ENCODE measurements at places on chromosomes 1 and 21.

DNA sequence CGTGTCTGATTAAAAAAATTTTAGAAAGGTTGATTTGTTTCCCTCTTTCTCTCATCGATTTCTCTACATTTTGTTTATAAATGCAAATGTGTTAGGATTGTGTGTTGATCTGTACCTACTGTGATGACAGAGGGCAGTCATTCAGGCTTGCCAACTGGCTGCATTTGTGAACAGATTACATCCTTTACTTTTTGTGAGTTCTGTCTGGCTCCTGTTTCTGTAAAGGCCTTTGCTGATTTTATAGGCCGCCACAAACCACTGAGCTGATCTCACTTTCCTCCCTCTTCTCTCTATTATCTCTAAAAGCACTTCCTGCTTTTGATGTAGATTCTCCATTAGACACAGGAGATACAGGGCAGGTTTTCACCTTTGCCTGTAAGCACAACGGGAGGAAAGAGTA, 106.8 kb downstream of the ESRRG start:
- no peak for DNase-seq
- no peaks in the 10 kb centered on the region for H3K4me1 ChIP-seq
- H3K27ac ChIP-seq: no peak overlapping the region

DNA sequence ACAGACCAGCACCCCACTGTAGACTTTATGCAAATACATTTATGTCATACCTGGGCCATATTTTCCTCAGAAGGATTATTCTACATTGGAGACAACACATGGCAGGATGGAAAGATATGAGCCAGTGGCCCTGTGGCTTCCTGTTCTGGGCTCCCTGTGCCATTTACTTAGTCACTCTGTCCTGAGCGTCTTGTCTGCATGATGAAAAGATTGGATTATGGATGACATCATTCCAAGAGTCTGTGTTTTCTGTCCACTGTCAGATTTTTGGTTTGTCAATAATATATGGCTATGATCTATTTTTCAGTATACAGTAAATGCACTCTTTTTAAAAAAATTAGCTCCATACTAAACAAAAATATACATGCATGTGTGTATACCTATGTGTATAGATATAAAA, 30.8 kb downstream of the IGSF5 start:
- H3K4me3 ChIP-seq: no peak overlapping the region
- no peaks in the 10 kb centered on the region for H3K4me1 ChIP-seq
- H3K36me3 ChIP-seq: no peaks in the 10 kb centered on the region
- H3K27me3 ChIP-seq: no peaks in the 10 kb centered on the region

DNA sequence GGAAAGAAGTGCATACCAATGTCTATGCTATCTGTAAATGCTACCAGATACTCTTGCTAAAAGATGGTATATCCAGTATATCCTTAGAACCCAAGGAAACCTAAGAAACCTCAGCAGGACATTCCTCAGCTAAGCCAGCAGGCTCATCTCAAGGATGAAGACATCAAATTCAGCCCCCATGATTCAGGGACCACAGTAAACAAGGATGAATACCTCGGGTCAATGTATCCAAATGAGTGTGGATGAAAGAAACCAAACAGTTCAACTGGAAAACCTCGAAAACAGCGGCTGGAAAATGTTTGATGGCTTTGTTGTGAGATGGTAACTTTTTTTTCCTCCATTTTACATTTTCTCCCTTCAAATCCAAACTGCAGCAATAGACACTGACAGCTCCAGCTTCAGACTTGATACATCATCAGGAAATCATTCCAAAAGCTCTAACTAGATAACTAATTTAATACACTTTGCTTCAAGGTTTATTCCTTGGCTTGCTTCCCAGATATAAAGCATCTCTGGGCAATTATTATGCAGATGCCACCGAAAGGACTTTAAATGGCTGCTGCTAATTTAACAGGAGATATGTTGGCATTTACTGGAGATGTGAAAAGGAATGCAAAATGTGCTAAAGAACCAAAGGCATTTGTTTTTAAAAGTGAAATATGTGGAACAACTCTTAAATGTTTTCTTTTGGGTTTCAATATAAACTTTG, 73.6 kb downstream of the SMYD2 start:
- peaks cover 6% of the 10 kb centered on the region for H3K27me3 ChIP-seq
- no peaks in the 10 kb centered on the region for H3K4me1 ChIP-seq
- no peaks in the 10 kb centered on the region for H3K36me3 ChIP-seq
- no peak overlapping the region for H3K27ac ChIP-seq
- no peak overlapping the region for H3K4me3 ChIP-seq

DNA sequence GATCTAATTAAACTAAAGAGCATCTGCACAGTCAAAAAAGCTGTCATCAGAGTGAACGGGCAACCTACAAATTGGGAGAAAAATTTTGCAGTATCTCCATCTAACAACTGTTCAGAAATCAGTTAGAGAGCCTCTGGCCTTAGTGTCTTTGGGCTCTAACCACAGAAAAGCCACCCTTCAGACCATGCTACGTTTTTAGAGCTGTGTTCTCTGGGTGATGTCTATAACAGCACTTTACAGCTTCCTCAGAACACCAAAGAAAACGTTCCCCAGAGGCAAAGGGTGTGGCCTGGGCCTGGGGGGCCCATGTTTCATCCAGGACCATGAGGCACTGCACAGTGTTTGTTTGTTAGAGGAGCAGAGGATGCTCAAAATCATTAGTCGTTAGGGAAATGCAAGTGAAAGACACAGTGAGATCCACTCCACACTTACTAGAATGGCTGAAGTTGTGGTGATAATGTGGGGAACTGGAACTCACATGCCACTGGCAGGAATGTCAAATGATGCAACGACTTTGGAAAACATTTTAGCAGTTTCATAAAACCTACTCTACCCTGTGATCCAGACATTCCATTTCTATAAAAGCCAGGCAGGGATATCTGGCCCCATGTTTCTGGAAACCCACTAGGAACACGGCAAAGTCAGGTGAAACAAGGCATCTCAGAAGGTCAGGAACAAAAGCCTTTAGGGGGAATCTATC, 250.4 kb upstream of the HOOK1 start:
- H3K27ac ChIP-seq: no peak overlapping the region
- H3K27me3 ChIP-seq: no peaks in the 10 kb centered on the region
- no peak overlapping the region for H3K4me3 ChIP-seq
- DNase-seq: no peak

- no peak for DNase-seq
- no peaks in the 10 kb centered on the region for H3K36me3 ChIP-seq
- H3K27me3 ChIP-seq: peaks cover 15% of the 10 kb centered on the region
- no peak overlapping the region for H3K4me3 ChIP-seq
These were observed 18.0 kb upstream of the PRKAA2 start for GRCh38 chr1:56627019-56627635.

DNA sequence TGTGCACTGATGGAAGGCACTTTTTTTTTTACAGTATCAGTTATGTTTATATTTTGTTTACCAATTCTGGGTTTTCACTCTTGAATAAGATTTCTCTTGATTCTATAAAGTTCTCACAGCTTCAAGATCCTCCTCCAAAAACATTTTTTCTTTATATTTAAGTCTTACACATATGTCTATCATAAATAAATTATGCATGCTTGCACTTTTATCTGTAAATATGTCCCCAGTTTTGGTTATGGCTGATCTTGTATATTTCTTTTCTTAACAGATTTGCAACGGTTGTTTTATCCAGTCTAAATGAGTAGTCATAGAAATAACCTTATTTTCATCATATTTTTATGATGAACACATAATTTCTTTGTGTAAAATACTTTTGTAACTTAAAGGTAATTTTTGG, 1456.5 kb downstream of the MRPL39 start:
- H3K4me3 ChIP-seq: no peak overlapping the region
- H3K4me1 ChIP-seq: no peaks in the 10 kb centered on the region
- H3K27me3 ChIP-seq: no peaks in the 10 kb centered on the region

DNA sequence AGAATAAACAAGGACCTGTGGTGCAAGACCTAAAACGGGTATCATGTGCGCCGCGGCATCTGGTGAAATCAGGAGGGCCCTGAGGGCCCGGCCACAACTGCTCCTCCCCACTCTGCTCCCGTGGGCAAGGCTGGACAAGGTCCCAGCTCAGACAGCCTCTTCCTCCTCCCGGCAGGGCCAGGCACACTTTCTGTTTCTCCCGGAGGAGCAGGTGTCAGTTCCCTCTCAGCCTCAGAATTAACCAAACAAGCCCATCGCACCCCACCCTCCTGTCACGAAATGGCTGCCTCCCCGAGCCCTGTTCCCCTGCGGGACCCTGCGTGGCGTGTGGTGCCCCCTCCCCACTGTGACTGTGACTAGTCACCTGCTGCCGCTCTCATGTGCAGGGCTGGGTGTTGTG, 15.2 kb downstream of the PTTG1IP start:
- peaks cover 82% of the 10 kb centered on the region for H3K36me3 ChIP-seq
- no peak overlapping the region for H3K4me3 ChIP-seq
- H3K27me3 ChIP-seq: no peaks in the 10 kb centered on the region
- peaks cover 10% of the 10 kb centered on the region for H3K4me1 ChIP-seq
- H3K27ac ChIP-seq: no peak overlapping the region

GRCh38 chr1:240619906-240620621, 8.1 kb upstream of the GREM2 start:
- H3K27me3 ChIP-seq: no peaks in the 10 kb centered on the region
- no peak overlapping the region for H3K4me3 ChIP-seq
- no peak overlapping the region for H3K27ac ChIP-seq

- no peaks in the 10 kb centered on the region for H3K36me3 ChIP-seq
- no peaks in the 10 kb centered on the region for H3K27me3 ChIP-seq
- H3K4me1 ChIP-seq: no peaks in the 10 kb centered on the region
- no peak overlapping the region for H3K27ac ChIP-seq
- DNase-seq: no peak
These were observed 537.5 kb downstream of the LTN1 start for GRCh38 chr21:28455253-28455600.

DNA sequence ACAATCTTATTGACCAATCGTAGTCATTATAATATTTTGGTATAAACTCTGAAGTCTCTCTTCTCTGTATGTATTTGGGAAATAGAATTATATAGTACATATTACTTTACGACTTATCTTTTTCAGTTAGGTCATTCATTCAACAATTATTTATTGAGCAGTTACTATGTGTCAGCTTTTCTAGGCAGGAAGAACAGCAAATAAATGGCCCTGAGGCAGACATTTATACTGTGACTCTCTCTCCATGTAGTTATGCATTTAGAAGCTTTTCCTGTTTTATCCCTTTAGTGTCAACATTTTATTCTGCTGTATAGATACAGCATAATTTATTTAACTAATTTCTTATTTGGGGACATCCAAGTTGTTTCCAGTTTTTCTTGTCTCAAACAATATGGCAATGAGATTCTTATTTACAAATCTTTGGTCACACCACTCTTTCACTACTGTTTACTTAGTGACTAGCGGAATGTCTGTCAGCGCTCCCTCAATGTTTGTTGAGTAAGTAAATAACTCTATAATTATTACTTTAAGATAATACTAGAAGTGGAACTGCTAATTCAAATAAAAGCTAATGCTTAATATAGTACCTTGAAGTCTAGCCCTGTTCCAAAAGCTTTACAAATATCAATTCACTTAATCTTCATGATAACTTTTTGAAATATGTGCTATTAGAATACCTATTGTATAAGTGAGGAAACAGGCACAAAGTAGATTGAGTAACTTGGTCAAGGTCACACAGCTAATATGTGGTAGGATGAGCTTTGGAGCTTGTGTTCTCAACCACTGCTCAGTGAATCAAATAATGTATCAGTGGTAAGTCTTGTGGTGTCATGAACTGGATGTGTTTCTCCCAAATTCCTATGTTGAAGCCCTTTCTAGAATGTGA, 465.6 kb downstream of the SIPA1L2 start:
- H3K36me3 ChIP-seq: no peaks in the 10 kb centered on the region
- H3K27me3 ChIP-seq: no peaks in the 10 kb centered on the region

GRCh38 chr1:43446881-43447835, 6.6 kb downstream of the HYI start:
- no peak overlapping the region for H3K4me3 ChIP-seq
- H3K4me1 ChIP-seq: no peaks in the 10 kb centered on the region
- no peaks in the 10 kb centered on the region for H3K27me3 ChIP-seq
- peak; percentile 8 for DNase-seq
- H3K27ac ChIP-seq: no peak overlapping the region

DNA sequence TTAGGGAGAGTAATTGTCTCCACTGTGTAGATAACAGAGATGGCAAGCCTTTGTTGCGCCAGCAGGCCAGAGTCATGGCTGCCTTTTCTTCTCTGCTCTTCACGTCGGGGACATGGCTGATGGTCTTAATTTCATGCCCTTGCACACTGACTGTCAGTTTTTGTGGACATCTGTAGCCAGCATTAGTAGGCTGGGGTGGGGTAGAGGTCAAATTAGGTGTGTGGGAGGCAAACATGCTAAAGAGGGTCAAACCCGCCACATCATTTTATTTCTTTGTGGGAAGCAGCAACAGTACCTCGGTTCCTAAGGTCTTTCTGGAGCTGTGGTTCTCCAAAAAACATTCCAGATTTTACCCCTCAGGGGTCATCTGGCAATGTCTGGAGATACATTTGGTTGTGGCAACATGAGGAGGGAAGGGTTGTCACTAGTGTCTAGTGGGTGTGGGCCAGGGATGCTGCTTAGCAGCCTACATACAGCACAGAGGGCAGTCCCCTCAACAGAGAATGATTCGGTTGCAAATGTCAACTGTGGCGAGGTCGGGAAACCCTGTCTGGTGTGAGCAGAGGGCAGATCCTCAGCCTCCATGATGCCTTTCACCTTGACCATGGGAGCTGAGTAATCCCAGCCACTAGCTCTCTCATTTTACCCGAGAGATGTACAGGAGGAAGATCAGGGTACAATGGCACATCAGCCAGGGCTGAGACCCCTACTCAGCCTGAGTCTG, 14.7 kb downstream of the RUNX1 start:
- H3K36me3 ChIP-seq: peaks cover 64% of the 10 kb centered on the region
- DNase-seq: no peak
- no peak overlapping the region for H3K27ac ChIP-seq
- H3K4me1 ChIP-seq: peaks cover 53% of the 10 kb centered on the region

GRCh38 chr1:78075621-78076020, 29.9 kb downstream of the GIPC2 start:
- peaks cover 6% of the 10 kb centered on the region for H3K4me1 ChIP-seq
- H3K27me3 ChIP-seq: peaks cover 2% of the 10 kb centered on the region
- no peak overlapping the region for H3K4me3 ChIP-seq
- no peaks in the 10 kb centered on the region for H3K36me3 ChIP-seq

- peaks cover 37% of the 10 kb centered on the region for H3K4me1 ChIP-seq
- peak within 1 kb of the TSS; percentile 98 for H3K4me3 ChIP-seq
- DNase-seq: no peak
These were observed at the start of gene LRRC42 for GRCh38 chr1:53946252-53947171. LRRC42 (plus strand) TSS chr1:53946350; CDS start chr1:53952000, 5,650 bp downstream.

DNA sequence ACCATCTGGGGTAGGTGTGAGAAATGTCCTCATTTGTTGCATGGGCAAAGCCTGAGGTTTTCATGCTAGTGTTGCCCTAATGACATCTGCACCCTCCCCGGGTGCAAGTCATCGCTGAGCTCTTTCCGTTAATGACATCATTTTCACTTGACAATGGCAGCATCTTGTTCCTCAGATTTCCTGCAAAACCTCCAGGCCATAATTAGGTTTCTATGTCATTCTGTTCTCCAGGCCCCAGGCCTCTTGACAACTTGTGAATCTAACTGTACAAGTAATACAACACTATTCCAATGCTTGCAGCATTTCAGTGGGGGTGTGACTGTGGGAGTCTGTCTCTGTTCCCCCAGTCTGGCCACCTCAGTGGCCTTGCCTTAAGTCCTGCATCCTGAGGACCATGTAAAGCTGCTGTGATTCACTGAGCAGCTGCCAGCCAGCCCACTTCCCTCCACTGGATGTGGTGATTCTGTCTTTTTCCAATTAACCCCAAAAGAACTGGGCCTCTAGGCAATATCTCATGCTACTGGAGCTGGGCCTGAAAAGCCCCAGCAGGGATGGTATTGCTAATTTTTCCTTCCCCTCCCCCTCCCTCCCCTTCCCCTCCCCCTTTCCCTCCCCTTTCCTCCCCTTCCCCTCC, 22.8 kb downstream of the RAB7B start:
- H3K27ac ChIP-seq: no peak overlapping the region
- peaks cover 2% of the 10 kb centered on the region for H3K4me1 ChIP-seq
- DNase-seq: no peak
- H3K36me3 ChIP-seq: no peaks in the 10 kb centered on the region
